ENCODE measurements at places on chromosomes 6 and 20.

- no peak for DNase-seq
Observed at GRCh38 chr6:27957516-27957915, 475 bp downstream of the OR2B6 start.

GRCh38 chr6:84390851-84391250 is 163.4 kb upstream of the CEP162 start:
- no peak for DNase-seq

DNA sequence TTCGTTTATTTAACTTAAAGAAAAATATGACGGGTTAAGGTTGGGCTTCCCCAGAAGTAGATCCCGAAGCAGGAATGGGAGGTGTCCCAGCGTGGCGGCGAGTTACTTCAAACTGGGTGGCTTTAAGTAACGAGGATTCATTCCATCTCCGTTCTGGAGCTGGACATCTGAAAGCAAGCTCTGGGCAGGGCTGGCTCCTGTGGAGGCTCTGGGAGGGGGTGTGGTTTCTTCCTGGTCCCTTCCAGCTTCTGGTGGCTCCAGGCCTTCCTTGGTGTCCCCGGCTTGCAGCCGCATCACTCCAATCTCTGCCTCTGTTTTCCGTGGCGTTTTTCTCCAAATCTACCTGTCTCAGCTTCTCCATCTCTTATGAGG is 47.3 kb upstream of the BHLHE23 start:
- DNase-seq, result no peak

DNA sequence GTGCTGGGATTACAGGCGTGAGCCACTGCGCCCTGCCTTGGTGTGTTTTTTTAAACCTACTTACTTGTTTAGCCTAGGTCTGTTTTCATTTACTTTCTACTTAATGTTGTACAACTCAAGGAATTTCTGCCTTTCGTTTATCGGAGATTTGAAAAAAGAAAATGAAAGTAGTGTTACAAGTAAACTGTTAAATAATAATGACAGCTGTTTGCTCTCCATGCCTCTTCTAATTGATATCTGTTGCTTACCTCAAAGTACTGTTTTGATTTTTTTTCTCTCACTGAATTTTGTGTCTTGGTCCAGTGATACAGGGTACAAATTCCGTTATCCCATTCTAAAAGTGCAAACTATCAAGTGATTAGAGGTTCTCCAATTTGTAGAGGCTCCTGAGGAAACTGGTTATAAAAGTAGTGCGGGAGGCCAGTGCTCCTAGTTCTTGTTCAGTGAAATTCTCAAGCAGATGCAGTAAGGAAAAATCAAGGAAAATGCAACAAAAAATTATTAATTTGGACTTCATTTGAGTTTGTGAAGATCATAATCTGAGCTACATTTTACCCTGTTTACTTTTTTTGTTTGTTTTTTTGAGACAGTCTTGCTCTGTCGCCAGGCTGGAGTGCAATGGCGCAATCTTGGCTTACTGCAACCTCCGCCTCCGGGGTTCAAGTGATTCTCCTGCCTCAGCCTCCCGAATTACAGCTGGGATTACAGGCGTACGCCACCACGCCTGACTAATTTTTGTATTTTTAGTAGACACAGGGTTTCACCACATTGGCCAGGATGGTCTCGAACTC is 2.2 kb downstream of the UBR2 start:
- DNase-seq, result peak; percentile 16

GRCh38 chr20:60092729-60093128 is 134.5 kb downstream of the CDH26 start:
- DNase-seq, result no peak

GRCh38 chr20:63246490-63247288 is 7.6 kb downstream of the NKAIN4 start:
- DNase-seq, result no peak

DNA sequence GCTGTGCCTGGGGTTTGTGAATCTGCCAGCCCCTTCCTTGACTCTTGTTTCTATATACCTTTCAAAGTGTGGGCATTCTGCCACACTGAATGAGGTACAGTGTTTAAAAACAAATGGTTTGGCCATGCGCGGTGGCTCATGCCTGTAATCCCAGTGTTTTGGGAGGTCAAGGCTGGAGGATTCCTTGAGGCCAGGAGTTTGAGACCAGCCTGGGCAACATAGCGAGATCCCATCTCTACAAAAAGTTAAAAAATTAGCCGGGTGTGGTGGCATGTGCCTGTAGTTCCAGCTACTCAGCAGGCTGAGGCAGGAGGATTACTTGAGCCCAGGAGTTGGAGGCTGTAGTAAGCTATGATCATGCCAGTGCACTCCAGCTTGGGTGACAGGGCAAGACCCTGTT is 5.8 kb downstream of the FAM83D start:
- no peak for DNase-seq

GRCh38 chr6:797479-798077 is 104.6 kb upstream of the EXOC2 start:
- DNase-seq, result peak; percentile 48

DNA sequence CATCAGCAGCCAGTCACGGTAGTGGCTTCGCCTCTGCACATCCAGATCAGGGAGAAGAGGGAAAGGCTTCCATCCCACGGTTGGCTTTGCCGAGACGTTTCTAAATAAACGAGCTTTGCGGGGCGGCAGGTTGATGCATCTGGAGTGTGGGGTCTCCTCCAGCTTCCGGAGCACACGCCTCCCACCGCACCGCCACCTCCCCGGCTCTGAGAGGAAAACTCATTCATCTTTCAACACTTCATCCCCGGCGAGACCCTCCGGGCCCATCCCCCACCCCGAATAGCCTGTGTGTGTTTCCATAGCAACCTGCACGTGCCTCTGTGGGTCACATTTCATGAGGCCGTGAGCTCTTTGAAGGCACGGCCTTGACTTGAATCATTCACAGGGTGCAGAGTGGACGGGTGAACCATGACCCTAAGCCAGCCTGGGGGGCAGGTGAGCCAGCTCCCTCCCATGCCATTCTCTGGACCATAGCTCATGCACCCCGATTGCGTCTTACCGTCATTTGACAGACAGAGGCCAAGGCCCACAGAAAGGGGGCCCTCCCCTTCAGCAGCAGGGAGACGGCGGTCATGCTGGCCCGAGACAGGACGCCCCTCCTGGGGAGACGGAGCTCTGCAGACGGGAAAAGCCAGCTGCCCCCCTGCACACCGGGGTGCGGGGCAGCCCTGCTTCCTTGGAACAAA is 16.2 kb upstream of the CHRNA4 start:
- DNase-seq, result no peak

- no peak for DNase-seq
Observed at GRCh38 chr6:166417285-166417691, 34.5 kb upstream of the MPC1 start.

GRCh38 chr6:150169609-150170008 is 26.8 kb downstream of the PPP1R14C start:
- DNase-seq, result no peak

GRCh38 chr20:23360531-23360930 is 1.5 kb upstream of the GZF1 start:
- DNase-seq, result peak; percentile 42

DNA sequence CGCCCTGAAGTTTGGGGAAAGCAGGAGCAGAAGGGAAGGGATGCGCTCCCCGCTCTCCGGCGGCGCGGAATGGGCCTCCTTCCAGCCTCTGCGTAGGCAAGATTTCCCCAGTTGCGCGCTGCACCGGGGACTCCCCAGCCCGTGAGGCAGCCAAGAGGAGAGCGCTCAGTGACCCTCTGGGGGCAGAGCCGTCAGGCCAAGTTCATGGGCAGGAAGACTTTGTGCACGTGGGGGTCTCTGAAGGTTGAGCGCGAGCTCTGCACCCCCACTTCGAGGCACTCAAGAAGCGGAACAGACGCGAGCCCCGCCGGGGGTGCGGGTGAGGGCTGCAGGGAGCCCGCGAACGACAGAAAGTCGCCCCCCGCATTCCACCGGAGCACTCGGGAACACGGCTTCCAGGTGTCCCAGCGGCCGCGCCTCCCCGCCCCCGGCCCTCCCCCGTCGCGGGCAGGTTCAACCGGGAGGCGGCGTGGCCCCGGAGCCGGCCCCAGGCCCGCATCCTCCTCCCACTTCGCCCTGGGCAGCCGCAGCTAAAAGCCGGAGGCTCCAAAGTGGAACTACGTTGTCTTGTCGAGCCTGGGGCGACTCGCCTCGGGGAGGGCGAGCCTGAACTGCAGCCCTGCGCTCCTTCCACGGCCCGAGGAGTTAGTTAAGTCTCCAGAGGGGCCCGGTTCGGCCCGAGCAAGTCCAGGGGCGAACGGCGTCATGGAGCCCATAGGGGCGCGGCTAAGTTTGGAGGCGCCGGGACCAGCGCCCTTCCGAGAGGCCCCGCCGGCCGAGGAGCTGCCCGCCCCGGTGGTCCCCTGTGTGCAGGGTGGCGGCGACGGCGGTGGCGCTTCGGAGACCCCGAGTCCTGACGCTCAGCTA is at the start of gene PPP1R3G:
Gene PPP1R3G, plus strand, starts transcription at position 561 of the 867 bp plus-strand sequence. Its CDS starts 145 bp downstream, at position 706.
- DNase-seq, result no peak

DNA sequence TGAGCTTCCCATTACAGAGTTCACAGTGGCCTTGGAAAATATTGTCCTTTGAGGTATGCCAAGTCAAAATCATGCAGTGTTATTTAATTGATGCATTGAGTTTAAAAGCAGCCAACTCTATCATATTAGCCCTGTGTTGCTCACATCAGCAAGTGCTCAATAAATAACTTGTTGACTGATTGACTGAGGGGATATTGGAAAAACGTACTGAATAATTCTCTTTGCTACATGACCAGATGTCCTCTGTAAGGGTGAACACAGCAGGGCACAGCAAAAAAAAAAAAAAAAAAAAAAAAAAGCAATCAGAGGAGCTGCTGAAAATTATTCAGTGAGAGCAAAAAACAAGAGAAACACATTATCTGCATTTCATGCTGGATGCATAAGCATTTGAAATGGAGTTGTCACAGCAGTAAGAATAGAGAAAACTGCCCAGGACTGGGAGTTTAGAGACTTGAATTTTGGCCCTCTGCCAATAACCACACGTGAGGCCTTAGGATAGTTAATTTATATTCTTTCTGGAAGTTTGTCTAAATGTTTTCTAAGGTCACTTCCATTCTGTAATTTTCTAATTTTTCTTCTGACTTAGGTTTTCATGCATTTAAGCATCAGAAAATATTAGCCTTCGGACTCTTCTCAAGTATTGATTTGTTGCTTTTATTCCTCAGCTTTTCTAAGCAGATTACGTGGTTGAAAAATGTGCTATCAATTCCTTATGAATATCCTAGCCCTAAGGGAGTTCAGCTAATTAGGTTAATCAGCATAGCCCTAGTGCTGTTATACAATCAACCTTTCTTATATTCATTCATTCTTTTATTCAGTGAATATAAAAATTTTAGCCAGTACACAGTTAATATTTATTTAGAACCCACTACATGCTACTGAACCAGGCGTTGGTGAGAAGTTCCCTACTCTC is 246.8 kb upstream of the STXBP5 start:
- peak; percentile 23 for DNase-seq

DNA sequence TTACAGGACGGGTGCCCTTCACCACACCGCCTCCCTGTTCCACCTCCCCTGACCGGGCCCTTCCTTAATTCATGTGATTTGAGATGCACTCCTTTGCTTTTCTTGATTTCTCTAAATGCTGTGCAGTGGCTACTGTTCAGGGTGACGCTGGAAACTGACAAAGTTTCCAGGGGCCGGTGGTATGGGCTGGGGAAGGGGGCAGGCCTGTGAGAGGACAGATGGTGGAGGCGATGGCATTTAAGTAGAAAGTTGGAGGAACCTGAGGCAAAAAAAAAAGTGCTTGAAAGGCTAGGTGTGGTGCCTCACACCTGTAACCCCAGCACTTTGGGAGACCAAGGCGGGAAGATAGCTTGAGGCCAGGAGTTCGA is 121.6 kb upstream of the RNF24 start:
- no peak for DNase-seq

DNA sequence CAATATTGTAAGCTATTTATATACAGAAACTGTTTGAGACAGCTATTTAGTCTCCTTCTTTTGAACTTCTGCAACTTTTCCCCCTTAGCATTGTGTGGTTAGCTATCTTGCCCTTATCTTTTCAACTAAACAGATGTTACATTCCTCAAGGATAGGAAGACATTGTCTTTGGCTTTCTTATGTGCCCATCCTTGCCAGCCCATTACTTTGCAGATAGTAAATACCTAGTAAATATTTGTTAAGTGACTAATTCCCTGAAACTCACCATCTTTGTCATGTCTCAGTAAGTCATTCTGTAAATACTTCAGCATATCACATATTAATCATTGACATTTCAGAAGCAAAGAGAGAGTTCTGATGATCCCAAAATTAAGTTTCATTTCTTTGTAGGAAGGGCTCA is 69.1 kb upstream of the FLRT3 start:
- no peak for DNase-seq
